A673 (cell line): ENCODE measurements at places on chromosomes 7 and 10.

GRCh38 chr7:154789404-154789803 is 213.5 kb downstream of the PAXIP1 start:
- DNase-seq, result no peak

DNA sequence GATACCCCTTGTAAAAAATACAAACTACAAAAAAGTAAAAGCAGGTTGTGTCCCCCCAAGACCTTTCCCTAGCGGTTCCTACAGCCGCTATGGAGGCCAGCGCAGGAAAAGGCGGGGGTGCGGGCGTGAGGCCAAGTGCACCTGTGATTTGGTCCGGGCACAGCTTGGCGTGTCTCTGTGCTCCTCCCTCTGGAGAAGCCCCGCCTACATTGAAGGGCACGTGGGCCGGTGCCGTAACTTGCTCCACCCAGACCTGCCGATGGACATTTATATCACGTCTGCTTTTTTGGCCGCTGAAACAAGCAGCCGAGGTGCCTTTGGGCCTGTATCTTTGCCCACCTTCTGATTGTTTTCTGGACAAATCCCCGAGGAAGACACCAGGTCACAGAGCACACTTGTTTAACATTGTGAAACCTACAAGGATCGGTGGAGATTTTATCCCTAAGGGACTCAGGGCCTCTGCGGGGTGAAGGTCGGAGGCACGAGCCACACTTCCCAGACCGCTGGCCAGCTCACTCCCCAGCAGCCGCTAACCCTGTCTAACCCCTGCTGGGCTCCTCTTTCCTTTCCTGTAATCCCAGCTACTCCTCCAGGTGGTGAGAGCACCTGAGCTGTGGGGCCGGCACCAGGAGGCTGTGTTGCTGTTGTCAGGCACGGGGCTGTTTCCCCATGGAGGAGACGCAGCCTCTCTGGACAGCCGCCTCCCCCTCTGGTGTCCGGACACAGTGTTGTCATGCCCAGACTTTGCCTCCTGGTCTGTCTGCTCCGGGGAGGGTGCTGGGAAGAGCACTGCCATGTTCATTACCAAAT is 18.8 kb upstream of the INPP5A start:
- DNase-seq, result no peak

- no peak for DNase-seq
These were observed 5.5 kb upstream of the NAMPT start for GRCh38 chr7:106290319-106290718.

DNA sequence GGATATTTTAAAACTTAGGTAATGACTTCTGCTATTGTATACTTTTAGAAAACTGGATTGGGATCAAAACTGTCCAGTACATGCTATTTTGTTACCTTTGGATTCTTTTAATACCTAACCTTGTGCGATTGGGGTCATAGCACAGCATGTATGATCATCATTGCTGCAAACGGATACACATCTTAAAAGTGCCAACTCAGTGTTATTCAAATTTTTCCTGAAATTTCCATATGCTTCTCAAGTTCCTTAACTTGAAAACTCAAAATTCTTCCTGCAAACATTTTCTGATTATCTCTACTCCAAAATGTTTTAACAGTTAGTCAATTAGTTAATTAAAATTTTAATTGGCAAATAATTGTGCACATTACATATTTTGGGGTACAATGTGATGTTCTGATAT is 147.5 kb downstream of the PCDH15 start:
- DNase-seq, result no peak

DNA sequence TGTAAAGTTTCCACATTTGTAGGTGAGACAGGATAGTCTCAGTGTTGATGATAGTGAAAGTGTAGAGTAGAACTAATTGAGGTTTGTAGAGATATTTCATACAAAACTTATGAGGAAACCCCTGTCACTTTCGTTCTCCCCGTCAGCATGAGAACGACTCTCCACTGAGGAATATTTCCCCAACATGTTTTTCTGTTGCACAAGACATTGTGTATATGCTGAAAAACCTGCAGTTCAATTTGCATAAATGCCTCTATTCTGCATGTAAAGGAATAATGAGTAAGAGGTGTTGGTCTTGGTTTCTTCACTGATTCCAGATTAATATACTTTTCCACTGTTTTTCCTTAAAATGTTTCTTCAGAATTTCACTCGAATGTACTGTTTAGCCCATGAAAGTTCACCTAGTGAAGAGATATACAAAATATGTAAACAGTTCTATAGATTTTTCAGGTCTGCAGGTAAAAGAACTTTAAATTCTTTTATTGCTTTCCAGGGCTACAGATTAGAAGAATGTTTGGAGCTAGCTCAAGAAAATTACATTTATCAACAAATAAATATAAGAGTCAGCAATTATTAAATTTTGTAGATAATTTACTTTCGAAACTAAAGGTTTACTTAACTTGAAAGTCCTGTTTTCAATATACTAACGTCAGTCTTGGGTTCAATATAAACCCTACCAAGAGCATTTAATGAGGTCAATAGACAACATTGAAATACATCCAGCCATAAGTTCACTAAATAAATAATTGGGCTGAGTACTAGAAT is 37.2 kb downstream of the HEPACAM2 start:
- no peak for DNase-seq
